ENCODE measurements at places on chromosomes 4 and X. TPM values are rescaled to one million over a fixed set of nuclear protein-coding genes. Genes with fewer than 3 reads are reported as not detected.

Gene RTL5
- 4.1 TPM for total RNA-seq

Gene GPR173
- total RNA-seq = 21.2 TPM

Gene NXF2B
- total RNA-seq = not detected

Gene FTSJ1
- 36.3 TPM for total RNA-seq

Gene DCAF4L1
- under 0.01 TPM for total RNA-seq

Gene NXT2
- 11.0 TPM for total RNA-seq

Gene IL21
- not detected for total RNA-seq

Gene SHOX
- total RNA-seq = not detected

Gene REPS2
- total RNA-seq = 31.4 TPM

Measured in frontal cortex (tissue), 4 donors.